Activated T-helper 17 cell treated with anti-CD3 and anti-CD28 coated beads, Interleukin-2, amount 50 U/mL, for 72 hours (primary cell): ENCODE measurements at places on chromosomes 2 and 18. TPM values are rescaled to one million over a fixed set of nuclear protein-coding genes. Genes with fewer than 3 reads are reported as not detected.

EPAS1 gene
- 210 TPM for total RNA-seq

CNDP1 gene
- total RNA-seq: not detected

BUB1 gene
- total RNA-seq: 103 TPM

TEX44 gene
- total RNA-seq: not detected

QPCT gene
- total RNA-seq: 0.71 TPM

RTP5 gene
- not detected for total RNA-seq

MC5R gene
- total RNA-seq: not detected

MREG gene
- 7.5 TPM for total RNA-seq

COX5B gene
- 218 TPM for total RNA-seq

SCRN3 gene
- total RNA-seq: 12.7 TPM

RAB6D gene
- not detected for total RNA-seq

BOLL gene
- total RNA-seq: not detected

DNA sequence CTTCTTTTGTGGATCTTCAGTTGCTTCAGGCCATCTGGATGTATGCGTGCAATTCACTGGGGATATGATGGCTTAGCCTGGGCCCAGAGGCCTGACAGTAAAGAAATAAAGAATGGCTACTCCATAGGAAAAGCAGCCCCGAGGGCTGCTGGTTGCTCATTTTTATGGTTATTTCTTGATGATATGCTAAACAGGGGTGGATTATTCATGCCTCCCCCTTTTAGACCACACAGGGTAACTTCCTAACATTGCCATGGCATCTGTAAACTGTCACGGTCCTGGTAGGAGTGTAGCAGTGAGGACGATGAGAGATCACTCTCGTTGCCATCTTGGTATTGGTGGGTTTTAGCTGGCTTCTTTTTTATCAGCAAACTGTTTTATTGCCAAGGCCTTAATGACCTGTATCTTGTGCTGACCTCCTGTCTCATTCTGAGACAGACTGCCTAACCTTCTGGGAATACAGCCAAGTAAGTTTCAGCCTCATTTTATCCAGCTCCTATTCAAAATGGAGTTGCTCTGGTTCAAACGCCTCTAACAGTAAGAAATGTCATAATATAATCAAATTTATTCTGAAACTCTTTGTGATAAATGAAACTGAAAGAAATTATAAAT is 60.5 kb downstream of the DSEL start:
- no peak for ATAC-seq

- ATAC-seq: no peak
These were observed 67.3 kb upstream of the TNP1 start for GRCh38 chr2:216927163-216927562.

- ATAC-seq: no peak
These were observed 166.1 kb downstream of the CBLN2 start for GRCh38 chr18:72378016-72378415.

DNA sequence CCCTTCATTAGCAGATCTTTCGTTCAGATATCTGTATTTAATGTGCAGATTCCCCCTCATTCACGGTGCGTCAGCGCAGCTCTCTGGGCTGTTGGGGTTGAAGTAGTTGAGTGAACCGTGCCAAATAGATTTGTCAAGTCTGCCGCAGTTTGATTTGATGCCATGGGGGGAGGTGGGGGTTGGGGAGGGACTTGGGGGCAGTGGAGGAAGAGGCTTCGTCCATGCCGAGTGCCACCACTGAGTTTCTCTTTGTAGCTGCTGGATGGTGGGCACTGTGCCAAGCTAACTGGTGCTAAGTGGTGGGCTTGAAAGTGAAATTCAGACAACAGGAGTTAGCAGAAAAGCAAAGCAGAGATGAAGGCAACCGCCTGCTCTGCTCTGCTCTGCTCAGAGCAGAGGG is 47.9 kb downstream of the NRP2 start:
- ATAC-seq: no peak

GRCh38 chr2:187826023-187826422 is 271.8 kb upstream of the TFPI start:
- ATAC-seq: no peak

- no peak for ATAC-seq
These were observed 280.5 kb downstream of the NRXN1 start for GRCh38 chr2:50751311-50752031.

DNA sequence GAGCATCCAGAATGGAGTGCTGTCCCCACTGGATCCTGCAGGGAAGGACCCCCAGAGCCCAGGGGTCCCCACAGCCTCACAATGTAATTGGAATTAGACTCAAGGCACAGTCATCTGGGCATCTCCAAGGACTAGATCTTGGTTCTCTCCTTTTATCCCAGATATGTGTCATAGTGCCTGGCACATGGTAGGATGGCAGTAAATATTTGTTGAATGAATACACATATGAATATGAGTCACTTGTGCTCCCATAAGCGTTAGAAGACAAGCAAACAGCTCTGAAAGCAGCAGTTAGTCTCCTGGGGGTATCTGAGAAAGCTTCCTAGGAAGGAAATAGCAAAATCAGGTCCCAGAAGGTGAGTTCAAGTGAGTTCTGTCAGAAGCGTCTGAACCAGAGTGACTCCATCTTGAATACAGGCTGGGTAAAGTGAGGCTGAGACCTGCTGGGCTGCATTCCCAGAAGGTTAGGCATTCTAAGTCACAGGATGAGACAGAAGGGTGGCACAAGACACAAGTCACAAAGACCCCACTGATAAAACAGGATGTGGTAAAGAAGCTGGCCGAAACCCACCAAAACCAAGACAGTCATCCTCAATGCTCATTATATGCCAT is 234.1 kb upstream of the ID2 start:
- ATAC-seq: peak; percentile 24

- peak; percentile 47 for ATAC-seq
These were observed 8.4 kb upstream of the TMEM185B start for GRCh38 chr2:120231564-120231973.

- ATAC-seq: no peak
These were observed 192.1 kb upstream of the CHST9 start for GRCh38 chr18:27377251-27377650.
